ENCODE measurements at places on chromosomes 2 and 18.

GRCh38 chr18:11323359-11323819 is 174.0 kb upstream of the PIEZO2 start:
- DNase-seq = no peak

DNA sequence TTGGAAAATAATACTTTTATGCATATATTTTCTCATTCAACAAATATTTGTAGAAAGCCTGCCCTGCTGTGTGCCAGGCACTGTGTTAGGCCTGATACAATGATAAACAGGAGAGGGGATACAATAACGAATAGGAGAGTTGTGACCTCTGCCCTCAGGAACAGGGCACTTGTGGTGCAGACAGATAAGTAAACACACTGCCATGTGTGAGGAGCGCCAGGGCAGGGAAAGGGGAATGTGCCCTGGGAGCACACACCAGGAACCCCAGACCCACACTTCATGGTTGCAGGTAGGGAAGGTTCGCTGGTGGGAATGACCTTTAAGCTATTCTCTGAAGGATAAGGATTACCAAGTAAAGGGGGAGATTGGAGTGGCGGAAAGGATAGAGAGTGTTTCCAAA is 42.2 kb upstream of the DSC1 start:
- no peak for DNase-seq

DNA sequence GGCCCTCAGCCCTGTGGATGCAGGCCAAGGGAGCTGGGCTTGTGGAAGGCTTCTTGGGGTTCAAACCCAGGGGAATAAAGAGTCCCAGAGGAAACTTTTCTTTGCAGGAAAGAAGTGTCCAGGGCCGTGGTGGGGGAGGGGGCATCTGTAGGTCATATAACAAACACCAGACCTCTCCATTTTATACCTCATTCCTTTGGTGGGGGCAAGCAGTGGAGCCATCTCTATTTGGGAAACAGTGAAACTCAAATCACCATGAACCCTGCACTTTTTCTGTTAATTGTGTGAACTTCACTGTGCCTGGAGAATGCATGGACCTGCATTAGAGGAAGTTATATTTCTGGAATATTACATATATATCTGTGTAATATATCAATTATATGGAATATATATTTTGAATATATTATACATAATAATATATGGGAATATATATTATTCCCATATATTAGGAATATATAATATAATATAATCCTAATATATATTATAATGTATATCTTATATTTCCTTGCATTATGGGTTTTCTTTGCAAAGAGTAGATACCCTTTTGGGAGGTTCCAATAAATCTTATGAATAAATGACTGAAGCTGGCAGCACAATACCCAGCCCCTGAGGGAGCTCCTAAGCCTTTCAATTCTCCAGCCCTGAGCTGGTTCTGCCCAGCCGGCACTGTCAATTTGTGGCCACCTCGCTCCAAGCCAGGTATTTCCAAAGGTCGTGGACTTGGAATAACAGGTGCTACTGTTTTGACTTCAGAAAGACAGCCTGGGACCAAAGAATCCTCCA is 97.7 kb upstream of the PKDCC start:
- DNase-seq = no peak

GRCh38 chr2:73063909-73064875 is 7.3 kb downstream of the SFXN5 start:
- DNase-seq = no peak

- DNase-seq = no peak
Observed at GRCh38 chr18:52567360-52567759, 227.4 kb downstream of the DCC start.

GRCh38 chr2:157596992-157597681 is 31.5 kb downstream of the ACVR1C start:
- DNase-seq = peak; percentile 78

- peak; percentile 36 for DNase-seq
Observed at GRCh38 chr2:203650860-203651613, 55.4 kb upstream of the CD28 start.

GRCh38 chr18:31154181-31154580 is 8.5 kb downstream of the DSC1 start:
- DNase-seq = no peak

DNA sequence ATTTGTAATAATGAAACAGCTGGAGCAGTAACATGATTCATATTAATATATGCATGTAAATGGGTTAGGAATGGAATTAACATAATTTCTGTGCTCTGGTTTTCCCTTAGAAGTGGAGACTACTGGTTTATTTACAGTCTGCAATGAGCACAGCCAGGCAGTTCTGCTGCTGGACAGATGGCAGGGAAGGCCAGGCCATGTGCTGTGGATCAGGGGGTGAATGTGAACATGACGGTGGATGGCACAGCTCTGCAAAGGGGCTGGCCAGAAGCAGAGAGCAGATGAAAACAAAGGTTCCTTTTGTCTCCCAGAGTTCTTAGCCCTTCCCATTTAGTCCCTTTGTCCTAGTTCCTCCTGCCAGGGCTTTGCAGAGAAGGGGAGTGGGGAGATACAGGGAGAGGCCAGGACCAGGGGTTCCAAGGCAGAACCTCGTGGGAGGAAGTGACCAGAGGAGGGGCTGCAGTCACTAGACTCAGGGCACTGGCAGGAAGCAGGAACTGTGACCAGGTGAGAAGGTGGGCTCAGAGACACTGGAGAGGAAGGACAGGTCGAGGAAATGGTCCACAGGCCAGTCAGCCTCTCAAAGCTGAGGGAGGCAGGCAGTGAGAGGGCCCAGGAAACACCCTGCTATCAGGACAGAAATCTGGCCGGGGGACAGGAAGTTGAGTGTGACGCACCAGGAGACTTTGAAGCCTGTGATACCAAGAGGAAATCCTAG is 112.9 kb upstream of the ATP8B1 start:
- DNase-seq = peak; percentile 65

GRCh38 chr2:30747206-30747605 is 60.0 kb downstream of the CAPN13 start:
- DNase-seq = no peak

GRCh38 chr2:11024259-11024645 is 112.5 kb downstream of the KCNF1 start:
- DNase-seq = no peak

DNA sequence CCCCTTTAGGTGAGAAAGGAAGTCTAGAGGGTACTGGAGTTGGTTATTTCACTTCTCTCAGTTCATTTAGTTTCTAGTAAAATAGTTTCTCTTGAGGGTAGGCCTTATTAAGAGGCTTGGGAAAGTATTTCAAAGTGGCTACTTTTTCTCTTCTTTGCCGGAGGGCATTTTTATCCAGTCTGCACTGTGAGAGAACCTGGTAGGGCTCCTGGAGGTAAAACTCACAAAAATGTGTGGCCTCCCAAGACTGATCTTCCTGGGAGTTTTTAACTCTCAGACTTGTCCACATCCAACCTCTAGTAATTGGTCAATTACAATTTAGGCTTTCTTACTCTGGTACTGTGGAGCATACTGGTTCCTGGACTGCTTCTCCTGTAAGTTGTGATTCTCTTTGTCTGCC is 28.0 kb downstream of the EHBP1 start:
- no peak for DNase-seq

DNA sequence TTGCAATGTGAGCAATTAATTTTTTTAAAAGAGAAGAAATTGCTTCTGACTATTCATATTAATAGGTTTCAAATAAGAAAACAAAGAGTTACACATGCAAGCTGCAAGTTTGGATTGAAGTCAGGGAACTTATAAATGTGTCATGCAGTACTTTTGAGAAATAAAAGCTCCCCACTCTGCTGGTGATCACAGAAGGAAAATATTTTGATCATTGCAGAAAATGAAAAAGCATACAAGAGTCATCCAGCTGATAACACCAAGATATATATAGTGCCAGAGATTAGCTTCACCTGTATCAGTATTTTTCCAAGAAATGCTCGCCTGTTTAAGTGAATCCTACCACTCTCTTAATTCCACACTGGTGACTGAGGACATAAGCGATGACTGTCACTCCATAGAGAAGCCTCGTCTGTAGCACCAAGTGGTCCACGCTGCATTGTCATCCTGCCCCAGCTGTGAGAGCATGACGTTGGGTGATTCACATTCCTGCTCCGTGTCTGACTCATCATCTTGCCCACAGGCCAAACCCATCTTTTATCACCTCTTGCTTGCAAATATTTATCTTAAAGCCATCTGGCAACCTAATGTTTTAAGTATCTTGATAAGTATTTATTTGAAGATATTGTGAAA is 178.0 kb downstream of the ASXL3 start:
- no peak for DNase-seq

DNA sequence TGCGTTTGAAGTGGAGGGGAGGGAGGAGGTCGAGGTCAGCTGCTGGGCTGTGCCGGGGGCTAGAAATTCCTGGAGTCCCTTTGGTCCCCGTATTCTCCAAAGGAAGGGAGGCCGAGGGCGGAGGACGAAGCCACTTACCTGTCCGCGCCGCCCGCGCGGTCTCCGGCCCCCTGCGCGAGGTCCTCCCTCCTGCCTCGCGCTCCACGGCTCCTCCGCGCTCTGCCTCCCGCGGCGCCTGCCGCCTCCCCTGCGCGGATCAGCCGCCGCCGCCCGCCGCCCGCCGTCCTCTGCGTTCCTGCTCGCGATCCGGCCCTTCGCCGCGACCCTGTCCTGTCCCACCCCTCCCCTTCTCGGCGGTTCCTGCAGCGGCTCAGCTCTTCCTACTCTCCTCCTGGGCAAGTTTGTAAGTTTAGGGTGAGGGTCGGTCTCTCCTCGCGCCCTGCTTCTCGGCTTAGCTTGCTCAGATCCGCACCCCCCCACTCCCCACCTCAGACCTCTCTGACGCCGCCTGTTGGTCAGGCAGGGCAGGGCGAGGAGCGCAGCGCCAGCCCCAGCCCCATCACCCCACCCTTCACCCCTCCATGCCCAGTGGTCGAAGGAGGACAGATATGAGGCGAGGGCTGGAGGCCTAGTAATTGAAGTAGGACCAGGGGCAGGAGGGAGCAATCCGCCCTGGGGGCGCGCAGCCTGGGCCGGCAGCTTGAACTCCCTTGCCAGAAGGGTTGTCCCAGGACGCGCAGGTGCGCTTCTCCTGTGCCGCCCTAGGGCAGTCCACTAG is 9.7 kb upstream of the SKOR2 start:
- peak; percentile 82 for DNase-seq

DNA sequence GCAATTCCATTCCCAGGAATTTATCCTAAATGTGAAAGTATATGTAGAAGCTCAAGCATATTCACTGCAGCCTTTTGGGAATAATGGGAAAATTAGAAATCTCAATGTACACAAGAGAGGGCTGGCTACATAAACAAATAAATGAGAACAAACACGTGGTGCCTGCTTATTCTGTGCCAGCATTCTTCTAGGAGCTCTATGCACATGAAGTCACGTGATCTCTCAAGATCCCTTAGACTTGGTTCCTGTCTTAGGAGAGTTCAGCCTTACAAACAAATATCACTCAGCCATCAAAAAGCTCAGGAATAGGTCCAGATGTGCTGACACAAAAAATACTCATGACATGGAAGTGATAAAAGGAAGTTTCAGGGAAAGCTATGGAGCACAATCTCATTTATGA is 92.9 kb upstream of the SP3 start:
- no peak for DNase-seq

DNA sequence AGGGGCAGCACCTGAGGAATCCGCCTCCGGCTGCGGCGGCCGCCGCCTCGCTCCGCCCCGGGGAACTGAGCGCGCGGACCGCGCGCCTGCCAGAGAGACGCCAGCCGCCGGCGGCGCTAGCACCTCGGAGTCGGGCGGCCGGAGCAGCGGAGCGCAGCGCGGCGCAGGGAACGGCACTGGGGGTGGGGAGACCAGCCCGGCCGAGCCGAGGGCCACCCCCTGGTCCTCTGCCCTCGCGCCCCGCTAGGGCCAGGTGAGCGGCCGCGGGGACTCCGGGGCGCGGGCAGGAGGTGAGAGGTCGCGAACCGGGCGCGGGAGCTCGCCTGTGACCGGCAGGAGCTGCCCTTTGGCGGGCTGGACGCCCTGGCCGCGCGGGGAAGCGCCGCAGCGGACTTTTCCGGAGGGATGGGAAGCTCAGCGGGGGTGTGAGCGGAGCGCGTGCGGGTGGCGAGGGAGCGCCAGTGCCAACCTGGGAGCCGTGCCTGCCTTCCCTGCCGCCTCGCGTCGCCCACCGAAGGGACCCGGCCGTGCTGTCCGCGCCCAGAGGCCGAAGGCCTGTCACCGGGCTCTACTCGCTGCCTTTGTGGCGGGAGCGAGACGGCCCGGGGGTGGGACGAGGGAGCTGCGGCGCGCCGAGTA is at the start of gene GREB1L:
GREB1L (plus strand) TSS at position 92 of the 639 bp plus-strand sequence. CDS start 141,287 bp downstream, outside the sequence.
- peak; percentile 96 for DNase-seq

- no peak for DNase-seq
Observed at GRCh38 chr2:96984300-96984699, 2.1 kb downstream of the FAM178B start.

GRCh38 chr18:62505669-62506494 is 16.9 kb upstream of the ZCCHC2 start:
- no peak for DNase-seq

DNA sequence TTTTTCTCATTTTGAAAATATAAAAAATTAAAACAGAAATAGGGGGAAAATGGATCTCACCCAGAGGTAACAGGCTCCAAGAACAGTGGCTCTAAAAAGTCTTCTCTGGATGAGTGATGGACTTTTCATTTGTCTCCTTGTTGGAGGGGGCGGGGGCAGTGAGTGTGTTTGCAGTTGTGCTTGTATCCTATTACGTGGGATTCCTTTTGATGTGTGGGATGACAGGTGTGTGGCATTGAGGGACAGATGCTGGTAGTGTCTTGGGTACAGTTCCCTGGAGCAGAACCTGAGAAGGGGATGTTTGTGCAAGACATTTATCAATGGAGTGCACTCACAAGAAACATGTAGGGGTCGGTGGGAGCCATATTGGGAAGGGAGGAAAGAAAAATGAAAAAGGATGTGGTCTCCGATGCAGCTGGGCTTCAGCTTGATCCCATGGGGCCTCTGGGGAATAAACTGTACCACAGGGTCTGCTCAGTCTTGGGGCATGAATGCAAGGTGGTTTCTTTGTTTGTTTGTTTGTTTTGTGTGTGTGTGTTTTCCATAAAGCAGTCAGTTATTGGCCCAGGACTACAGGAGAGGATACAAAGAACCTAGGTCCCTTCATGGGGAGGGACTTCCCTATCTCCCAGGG is 120.0 kb upstream of the SLC35G4 start:
- DNase-seq = no peak

DNA sequence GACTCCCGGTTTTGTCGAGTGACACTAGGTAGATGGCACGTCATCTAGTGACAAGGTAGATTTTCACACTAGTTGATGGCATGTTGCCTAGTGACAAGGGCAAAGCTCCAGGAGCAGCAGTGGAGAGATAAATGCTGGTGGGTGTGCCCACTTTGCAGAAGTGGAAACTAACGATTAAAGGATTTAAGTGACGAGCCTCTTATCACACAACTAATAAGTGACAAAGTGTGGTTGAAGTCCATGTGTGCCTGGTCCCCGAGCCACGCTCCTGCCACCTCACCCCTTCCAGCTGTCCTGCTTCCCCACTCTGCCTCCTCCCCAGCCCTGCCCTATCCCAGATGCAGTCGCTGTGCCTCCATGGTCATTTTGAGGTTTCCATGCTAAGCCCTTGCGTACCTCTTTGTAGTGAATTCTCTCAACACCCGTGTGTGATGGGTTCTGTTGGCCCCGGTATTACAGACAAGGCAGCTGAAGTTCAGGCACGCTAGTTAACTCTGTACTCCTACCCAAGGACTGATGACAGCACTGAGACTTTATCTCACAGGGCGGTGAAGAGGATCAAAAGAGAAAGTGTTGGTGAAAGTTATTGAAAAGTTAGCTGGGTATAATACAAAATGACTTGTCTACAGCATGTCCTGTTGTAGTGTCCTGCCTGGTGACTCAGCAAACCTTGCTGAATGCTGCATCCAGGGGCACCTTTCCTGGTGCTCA is 113.4 kb upstream of the GLI2 start:
- DNase-seq = no peak

GRCh38 chr18:4986066-4986465 is 211.0 kb downstream of the AKAIN1 start:
- no peak for DNase-seq

- DNase-seq = peak; percentile 42
Observed at GRCh38 chr2:121771976-121772742, 16.7 kb downstream of the TSN start.
